Pancreas (tissue), 10 donors: ENCODE measurements at places on chromosomes 2 and 18. TPM values are rescaled to one million over a fixed set of nuclear protein-coding genes. Genes with fewer than 3 reads are reported as not detected.
A peak's percentile ranks its signal among the peaks of the same experiment; 100 is the strongest.

The REG3G gene
- 3,262 TPM for total RNA-seq

The NTSR2 gene
- total RNA-seq: not detected

The C2orf72 gene
- total RNA-seq: 8.7 TPM

The MROH2A gene
- total RNA-seq: not detected

The TNFAIP6 gene
- total RNA-seq: not detected

The KANSL1L gene
- 32.3 TPM for total RNA-seq

The DTNA gene
- 26.7 TPM for total RNA-seq

The DCDC2C gene
- not detected for total RNA-seq

The LIMS4 gene
- 3.8 TPM for total RNA-seq

The NCKAP5 gene
- total RNA-seq: 0.32 TPM

DNA sequence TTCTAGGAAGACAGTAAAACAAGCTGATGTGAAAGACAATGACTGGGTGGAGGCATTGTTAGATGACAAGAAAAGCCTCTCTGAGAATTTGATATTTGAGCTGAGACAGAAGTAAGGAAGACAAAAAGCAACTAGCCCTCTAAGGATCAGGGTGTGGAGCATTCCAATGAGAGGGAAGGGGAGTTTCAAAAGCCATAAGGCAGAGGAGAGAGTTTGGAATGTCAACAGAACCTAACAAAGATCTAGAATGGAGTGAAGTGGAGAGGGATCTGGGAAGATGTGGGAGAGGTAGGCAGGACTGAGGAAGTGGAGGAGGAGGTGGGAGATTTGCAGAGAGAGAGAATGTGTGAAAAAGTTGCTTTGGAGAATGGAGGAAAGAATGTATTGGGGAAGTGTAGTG lies 17.3 kb upstream of the ASXL2 start:
- no peak for DNase-seq

DNA sequence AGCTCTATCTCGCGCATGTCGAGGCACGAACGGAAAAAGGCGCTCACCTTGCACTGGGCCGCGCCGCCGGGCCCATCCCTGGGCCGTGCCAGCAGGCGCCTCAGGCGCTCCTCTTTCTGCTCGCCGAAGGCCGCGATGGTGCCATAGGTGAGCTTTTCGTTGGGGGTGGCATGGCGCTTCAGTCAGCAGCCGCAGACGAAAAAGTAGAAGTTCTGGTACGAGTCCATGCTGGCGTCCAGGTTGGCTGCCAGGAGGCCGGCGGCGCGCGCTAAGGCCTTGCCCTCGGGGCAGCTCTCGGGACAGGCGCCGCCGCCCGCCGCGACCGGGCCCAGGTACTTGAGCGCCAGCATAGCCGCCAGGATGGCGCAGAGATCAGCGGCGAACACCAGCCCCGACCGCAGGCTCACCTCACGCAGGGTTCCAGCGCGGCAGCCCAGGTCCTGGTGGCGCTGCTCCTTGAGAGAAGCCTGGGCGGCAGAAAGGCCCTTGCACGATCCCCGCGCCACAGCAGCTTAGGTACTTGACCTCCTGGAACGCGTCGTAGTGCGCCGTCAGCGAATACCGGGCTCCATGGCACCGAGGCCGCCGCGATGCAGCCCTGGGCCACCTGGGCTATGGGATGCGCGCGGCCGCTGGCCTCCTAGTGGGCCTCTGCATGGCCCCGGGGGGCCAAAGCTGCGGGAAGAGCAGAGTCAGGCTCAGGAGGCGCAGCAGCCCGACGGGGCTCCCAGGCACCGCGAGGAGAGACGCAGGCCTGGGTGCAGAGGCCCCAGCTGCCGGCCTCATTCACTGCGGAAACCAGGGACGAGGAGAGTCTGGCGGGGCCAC lies 12.8 kb downstream of the ALPG start:
- no peak for DNase-seq

DNA sequence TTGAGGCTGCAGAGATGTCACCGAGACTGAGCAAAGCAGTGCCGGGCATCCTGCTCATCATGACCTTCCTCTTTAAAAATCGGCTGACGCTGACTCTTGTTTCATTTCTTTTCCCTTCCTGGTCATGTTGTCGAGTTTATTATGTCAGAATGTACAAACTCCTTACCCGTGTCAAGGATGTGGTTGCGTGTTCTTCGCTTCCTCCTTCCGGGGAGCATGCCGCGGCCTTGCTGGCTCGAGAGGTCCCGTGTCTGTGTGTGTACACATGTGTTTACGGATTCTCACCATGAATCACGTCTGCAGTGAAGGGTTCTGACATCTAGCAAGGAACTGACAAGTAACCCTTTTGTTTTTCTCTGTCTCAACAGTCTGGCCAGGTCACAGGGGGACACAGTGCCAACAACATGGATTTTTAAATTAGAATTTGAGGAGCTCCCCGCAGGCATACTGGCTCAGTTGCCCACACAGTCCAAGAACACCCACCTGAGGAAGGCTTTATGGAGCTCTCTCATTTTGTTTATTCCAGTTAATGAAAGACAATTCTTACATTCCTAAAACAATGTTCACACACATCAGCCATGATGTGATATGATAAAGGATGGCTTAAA lies 60.2 kb downstream of the MYT1L start:
- DNase-seq: no peak

DNA sequence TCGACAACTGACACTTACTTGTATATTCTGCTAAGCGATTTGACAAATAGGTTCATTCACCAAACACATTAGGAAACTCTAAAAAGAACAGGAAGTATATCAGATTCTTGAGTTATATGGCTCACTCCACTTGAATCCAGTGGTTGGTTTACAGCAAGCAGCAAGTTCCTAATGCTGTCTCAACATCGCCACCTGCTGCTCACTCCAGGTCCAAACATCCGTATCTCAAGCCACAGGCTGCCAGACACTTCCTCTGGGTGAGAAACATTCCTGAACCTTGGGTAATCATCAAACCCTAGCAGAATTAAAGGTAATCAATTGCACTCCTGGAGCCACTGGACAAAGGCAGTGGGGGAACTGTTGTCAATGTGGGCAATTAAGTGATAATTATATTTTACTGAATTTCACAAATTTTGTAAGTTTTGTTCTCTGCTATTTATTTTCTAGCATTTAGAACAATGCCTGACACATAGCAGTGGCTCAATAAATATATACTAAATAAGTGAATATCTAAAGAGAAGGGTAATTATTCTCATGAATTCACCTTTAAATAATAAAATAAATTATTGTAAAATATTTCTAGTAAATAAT lies 107.1 kb upstream of the TTN start:
- DNase-seq: peak; percentile 78

DNA sequence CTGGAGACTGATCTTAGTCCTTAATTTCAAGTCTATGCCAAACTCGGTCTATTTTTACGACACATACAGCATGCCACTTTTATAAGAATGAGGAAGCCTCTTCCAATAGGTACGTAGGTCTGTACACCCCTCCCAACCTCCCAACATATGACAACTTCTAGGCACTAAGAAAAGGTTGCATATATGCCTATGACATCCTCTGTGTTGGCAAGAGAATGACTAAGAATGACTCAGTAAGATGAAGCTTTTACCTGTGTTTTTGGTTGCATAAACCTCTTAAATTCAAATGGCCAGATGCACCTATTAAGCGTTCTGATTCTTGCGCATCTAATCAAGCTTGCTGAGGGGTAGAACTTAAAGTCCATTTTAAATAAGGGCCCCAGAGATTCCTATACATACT lies 586.4 kb upstream of the ZEB2 start:
- DNase-seq: no peak

DNA sequence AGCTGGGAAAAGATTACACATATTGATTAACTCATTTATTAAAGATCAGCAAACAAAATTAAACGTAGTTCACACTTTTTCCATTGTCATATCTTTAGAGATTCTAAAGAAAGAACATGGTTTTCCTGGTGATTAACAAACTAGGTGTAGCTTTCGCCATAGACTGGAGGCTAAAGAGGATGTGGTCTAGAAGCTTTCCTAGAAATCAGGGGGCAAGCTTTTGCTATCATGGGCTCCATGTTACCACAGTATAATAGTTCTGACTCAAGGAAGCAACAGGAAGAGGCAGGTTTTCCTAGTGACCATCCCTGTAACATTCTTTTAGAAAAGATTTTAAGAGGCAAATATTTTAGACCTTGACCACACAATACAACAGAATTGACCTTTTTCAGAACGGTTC lies 232.7 kb downstream of the METTL4 start:
- DNase-seq: no peak

DNA sequence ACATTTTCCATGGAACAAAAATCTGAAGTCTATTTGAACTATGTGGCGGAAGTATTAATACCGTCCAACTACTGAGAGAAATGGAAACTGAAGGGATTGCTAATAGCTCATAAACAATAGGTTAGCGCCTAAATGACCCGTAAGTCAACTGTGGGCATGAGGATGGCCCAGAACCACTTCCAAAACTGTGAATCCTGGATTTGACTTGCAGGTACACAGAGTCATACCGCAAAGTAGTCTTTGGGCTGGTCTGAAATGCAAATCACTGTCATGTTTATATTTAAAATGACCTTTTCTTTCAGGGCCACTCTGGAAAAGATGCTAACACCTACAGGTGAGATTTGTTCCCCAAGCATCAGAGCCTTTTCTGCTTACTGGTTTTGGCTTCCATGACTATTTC lies 50.6 kb downstream of the STAT4 start:
- no peak for DNase-seq

DNA sequence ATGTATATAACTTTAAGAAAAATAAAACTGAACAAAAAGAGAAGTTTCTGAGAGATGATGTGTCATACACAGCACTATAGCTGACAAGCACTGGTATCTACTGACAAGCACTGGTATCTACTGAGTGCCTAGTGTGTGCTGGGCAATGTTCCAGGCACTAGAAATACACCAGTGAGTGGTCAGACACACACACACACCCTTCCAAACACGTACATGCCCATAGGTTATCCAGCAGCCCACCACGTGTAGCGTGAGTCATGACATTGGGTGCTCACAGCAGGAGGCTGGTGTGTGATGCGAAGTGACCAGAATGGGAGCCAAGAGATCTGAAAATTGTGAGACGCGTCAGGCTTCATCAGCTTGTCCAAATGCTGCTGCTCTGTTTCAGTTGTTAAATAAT lies 12.2 kb upstream of the GNAL start:
- DNase-seq: no peak

DNA sequence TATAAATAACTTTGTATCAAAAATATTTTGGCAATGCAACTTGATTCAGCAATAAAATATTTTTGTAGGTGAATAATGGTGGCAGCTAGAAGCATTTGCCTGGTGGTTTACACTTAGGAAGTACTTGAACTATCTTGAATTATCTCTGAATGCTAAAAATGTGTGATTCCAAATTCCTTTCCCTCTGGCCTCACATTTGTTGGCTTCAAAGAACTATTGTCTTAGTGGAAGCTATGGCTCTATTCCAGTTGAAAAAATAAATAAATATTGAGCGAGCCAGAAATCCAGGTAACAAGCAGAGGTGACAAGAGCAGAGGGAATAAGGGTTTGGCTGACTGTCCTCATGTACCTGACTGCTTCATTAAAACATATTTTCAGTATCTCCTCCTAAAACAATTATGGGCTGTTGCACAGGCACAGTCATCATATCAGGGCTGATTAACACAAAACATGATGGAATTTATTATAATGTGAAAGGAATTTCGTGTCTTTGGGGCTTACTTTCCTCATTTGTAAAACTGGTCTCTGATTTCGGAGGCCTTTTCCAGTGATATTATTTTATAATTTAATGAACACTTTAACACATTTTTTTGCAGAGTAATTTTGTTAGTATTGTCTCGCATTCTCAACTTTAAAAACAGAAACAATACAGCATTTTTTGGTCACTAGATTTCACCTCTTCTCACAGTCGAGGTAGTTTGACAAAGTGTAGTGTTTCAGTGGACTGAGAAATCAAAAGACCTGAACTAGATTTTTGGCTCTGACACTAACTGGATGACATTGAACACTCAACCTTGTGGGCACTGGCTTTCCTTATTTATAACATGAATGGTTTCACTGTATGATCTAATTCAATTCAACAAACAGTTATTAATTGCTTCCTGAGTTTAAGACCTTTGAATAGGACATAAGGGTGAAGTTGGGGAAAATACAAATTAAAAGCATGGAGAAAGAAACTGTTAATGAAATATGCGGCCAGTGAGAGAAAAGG lies 7.8 kb upstream of the CAVIN2 start:
- DNase-seq: no peak

DNA sequence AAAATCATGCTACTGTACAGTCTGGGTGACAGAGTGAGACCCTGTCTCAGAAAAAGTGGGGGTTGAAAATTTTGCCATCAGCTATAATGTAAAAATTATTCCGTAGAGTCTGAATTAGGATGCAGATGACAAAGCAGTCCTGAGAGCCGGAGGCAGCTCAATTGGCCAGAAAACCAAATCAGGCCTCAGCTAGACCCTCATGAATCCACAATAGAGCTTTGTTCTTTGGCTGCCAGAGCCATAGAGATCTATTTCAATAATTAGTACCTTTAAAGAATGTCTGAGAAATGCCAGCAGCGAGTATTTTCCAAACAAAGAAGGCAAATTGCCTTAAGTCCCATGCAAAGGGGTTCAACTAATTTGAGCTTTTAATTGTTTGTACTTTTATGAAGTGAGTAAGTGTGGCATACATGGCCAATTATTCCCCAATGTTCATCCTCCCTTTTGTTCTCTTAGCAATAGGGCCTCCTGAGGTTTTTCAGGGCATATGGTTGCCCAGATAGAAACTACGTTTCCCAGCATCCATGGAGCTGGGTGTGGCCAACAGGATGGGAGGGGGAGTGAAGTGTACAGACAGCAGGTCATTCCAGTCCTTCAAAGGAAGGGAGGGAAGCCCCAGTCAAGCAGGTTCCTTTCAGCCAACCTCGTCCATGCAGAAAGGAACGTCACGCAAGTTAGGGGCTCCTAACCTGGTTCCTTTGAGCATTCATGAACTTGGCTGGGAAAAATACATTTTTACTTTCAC lies 211.3 kb upstream of the APCDD1 start:
- no peak for DNase-seq

DNA sequence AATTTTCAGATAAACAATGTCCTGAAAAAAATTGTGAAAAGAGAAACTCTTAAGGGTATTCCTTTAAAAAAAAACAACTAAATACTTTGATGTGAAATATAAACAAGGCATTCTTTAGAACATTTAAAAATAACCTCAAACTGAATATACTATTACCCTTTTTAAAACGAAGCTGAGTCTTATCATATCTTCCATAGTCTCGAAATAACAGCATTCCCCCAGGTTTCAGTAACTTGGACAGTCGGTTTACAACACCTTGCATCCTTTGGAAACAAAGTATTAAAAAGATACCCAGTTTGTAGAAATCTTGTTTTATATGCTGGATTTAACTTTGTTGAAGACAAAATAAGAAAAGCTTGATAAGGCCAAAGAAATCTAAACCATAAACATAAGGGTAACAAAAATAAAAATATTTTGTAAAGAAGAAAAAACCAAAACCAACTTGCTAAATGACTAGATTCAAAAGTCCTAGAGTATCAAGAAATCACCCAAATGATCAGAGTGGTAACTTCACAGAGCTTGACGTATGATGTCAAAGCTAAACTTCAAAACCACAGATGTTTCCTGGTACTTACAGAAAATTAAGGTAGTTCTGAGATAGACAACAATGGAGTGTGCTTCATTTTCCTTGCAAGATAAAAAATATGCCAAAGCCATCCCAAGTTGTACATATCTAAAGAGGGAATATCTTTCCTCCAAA lies 107.8 kb downstream of the METTL8 start:
- DNase-seq: no peak
